ENCODE measurements at places on chromosomes 7 and 10.

DNA sequence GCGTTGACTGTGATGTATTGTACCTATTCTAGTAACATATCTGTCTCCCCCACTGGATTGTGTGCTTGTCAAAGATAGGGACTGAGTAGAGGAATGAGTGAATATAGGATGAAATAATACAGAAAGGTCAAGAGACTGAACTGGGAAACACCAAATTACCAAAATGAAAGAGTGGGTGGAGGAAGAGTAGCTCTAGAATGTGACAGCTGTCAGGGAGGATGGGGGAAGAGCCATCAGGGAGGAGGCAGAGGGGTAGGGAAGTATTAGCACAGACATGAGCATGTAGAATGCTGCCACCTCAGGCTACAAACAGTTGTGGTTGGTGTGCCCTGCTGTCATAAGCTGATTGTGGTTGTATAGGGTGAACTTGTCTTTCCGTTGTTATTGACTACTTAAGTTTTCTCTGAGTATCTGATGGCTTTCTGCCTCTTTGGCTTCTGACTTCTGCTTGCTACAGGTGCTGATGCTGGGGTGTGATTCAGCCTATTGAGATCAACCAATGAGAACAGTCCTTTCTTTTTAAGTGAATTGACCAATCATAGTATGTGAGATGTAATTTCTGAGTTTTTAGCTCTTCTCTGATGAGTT is 5.6 kb downstream of the CCSER2 start:
- no peak for DNase-seq

DNA sequence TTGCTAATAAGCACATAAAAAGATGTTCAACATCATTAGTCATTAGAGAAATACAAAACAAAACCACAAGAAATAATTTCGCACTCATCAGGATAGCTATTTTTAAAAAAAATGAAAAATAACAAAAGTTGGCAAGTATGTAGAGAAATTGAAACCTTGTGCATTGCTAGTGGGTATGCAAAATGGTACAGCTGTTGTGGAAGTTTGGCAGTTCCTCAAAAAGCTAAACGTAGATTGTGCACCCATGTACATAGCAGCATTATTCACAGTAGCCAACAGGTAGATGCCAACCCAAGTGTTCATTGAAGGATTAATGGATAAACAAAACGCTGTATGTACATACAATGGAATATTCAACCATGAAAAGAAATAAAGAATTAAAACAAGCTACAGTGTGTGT is 35.3 kb upstream of the STARD3NL start:
- no peak for DNase-seq

- DNase-seq, result no peak
Observed at GRCh38 chr7:24135003-24135817, 148.8 kb upstream of the NPY start.

DNA sequence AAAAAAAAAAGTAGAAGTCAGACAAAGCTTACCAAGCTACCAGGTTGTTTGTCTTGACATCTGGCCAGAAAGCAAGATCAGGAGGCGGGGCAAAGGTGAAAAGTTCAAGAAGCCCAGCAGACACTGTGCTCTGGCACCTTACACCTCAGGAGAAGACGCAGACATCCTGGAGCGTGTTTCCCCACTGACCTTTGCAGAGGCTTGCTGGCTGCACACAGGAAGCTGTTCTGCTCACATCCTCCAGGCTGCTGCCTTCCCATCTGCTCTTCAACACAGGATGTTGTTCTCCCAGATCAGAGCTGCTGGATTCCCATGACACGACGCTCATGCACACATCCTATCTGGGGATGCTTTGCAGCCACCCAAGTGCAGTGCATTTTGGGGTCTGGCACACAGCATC is 174.4 kb upstream of the KIAA1217 start:
- no peak for DNase-seq

- no peak for DNase-seq
Observed at GRCh38 chr10:6035101-6035834, 26.9 kb downstream of the IL2RA start.

DNA sequence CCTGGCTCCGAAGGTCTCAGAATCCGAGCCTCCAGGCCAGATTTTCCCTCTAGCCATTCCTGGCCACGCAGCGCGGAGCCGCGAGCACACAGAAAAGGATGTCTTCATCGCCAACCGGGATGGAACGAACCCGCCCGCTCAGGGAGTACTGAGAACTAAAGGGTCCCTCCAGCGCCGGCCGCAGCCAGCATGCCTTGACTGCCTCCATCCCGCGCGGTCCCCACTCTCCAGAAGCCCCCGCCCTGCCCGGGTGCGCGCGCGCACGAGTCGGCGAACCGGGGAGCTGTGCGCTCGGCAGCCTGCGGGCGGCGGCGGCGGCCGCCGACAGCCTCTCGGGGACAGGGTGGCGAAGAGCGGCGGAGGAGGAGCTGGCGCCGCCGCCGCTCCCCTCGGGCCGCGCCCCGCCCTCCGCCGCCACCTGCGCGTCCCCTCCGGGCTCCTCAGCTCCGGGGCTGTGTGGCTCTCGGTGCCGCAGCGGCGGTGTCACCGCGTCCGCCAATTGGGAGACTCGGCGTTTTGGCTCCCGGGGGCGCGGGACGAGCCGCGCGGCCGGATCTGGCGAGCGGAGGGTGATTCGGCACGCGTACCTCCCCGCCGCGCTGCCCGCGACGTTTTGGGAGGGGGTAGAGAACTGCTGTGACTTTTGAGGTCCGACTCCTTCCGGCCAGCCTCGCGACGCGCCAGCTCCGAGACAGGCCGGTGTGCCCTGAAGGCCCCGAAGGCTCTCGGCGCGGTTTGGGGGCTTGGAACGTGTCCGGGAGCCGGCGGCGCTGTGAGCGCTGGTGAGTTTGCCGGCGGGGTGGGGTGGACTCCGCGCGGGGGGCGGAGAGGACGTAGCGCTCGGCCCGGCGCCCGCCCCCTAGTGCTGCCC is 453 bp upstream of the GALNT17 start:
- DNase-seq, result no peak

- DNase-seq, result no peak
Observed at GRCh38 chr7:144720149-144720548, 115.7 kb downstream of the TPK1 start.

GRCh38 chr10:77099136-77099535 is 538.5 kb downstream of the KCNMA1 start:
- no peak for DNase-seq

GRCh38 chr10:49602380-49603023 is 7.6 kb upstream of the SLC18A3 start:
- no peak for DNase-seq

DNA sequence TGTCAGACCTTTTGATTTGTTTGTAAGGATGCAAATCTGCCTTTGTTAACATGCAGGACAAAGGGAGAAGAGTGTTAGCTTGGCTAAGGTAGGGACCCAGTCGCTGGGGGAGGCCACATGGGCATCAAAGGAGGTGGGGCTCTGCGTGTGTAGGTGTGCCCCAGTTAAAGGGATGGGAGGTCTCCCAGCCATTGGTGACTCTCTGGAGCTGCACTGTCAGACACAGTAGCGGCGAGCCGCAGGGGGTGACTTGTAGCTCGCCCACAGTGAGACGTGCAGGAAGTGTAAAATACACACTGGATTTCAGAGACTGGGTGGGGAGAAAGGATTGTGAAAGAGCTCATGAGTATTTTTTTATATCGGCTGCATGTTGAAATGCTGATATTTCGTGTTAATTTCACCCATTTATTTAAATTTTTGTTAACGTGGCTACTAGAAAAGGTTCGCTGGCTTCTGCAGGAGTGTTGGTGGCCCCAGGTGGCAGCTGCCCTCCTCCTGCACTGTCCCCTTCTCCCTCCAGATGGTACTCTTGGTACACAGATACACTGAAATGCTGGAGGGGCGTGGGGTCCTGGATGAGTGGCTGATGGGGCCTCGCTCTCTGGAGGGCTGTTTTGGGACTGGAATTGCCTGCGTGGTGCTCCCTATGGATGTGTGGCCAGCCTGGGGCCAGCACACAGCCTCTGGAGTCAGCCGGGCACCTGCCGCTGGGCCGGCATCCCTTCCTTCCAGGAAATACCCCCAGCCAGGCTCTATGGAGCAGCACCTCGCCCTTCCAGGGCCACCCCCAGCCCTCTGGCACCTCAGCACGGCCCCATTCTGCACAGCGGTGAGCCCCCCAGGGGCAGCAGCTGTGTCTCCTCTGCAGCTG is 59.2 kb downstream of the LHPP start:
- DNase-seq, result no peak

DNA sequence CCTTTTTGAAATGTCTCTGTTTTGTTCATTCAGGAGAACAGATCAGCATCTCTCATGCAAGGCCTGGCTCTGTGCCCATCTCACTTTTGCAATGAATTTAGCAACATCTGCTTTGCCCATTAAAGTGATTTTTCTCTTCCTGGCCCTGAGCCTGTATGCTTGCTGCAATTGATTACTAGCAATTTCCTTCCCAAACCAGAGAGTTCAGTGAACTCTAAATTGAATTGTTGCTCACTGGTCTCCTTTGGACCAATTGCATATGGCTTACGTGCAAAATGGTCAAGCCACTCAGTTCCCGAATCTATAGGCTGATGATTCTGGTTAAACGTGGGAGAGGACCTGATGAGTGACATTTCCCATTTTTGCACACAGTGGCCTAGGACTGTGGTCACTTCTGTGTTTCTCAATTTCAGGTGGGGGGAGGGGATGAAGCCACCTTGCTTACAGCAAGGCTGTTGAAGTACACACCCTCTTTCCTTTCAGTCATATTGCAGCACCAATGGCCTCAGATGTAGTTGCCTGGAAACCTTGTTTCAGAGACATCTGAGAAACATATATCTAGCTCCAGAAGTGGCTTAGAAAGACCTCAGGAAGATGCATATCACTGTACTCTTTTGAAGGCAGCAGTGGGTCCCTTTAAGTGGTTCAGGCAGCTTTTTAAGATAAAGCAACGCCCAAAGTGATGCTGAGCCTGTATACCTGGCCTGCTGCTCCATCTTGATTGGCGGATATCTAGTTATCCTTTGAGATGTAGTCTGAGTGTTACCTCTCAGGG is 201.4 kb downstream of the PTEN start:
- no peak for DNase-seq

GRCh38 chr10:74882427-74882826 is 56.0 kb downstream of the KAT6B start:
- no peak for DNase-seq

GRCh38 chr10:92241158-92241500 is 49.7 kb downstream of the CPEB3 start:
- DNase-seq, result peak; percentile 43

DNA sequence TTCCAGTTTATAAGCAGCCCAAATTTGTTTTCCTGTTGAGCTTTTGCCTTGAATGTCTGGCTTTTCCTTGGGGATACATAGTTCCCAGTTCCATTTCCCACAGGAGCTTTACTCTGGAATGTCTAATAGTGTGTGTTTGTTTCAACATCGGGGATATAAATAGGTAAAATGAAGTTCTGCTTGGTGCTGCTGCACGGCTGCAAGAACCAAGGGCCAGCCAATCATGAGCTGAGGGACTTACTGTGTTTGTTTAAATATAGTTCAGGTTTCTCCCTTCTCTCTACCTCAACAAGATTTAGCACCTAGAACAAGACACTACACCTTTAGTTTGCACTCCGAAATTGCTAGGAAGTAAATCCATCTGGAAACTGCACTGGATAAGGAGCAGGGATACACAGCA is 43.9 kb downstream of the GRM8 start:
- no peak for DNase-seq

DNA sequence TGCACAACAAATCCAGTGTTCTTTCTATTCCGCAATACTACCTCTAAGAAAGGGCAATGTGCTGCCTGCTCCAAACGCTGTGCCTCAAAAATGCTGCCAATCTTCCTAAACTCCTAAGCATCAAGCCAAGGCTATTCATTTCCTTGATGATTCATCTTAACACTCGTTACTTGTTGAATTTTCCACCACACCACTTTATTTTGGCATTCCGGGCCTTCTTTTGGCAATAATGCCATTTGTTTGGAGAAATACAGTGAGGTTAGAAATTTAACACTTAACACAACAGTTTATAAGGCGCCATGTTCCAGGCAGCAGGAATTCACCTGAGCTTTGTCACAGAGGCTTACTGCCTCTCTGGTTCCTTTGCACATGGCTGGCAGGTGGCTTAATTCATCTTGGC is 82.6 kb upstream of the ABCB5 start:
- no peak for DNase-seq

GRCh38 chr10:133163889-133164815 is 4.1 kb downstream of the KNDC1 start:
- no peak for DNase-seq

GRCh38 chr7:5226921-5227785 is 37.1 kb downstream of the WIPI2 start:
- DNase-seq, result no peak

GRCh38 chr7:122550545-122550944 is 148.4 kb downstream of the RNF133 start:
- peak; percentile 15 for DNase-seq

DNA sequence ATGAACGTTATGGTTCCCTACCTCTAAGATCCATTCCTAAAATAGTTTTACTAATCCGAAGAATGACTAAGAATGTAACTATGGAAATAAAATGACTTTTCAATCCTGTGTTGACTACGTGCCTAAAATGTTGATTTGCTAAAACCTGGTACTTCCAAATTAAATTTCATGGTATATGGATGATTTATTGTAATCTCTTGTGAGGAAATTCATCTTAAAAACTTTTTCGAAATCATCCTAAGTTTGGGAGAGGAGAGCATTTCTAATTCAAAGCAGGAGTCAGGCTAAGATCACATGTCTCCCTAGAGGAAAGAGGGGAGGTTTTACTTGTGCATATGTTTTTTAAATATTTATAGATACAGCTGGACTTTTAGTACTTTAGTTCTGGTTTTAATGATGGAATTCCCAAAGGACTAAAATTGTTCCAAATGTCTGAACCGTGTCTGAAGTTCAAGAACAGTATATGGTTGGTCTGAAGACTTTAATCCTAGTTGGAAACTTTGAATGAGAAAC is 483.9 kb downstream of the AUTS2 start:
- DNase-seq, result no peak

DNA sequence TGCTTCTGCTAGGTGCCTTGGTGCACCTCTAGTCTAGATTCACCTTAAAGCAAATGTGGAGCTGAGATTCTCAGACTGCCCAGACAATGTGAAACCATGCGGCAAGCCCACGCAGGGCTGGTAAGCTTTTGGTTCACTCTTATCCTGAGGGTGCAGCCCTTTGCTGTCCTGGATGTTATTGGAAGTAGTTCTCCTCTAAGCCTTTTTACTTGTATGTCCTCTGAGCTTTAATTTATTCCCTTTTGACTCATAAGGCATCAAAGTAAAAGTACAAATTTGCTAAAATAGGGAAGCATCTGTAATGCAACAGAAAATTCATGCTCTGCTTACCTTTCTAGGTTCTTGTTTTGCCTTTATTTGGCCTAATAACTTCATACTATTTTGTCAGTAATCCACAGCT is 186.8 kb downstream of the MACC1 start:
- DNase-seq, result no peak

- DNase-seq, result no peak
Observed at GRCh38 chr10:52836816-52837215, 64.2 kb upstream of the MBL2 start.

All from NCI-H146 (cell line).